ENCODE measurements at places on chromosomes 5 and 9.
A peak's percentile ranks its signal among the peaks of the same experiment; 100 is the strongest.

DNA sequence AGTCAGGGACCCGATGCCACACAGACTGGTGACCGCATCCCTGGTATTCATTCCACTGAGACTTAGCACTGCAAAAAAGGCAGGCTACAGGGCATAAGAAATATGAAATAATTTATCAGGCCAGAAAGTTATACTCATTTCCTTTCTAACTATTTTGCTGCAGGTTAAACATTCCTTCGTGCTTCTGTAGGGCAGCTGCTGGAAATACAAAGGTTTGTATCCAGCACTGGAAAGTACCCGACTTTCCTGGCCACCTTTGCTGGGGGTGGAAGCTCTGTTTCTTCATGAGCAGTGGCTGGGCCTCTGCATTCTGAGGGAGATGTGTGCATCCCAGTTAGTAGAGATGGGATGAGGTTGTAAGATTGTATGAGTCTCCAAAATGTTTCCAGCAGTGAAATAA, 478.6 kb upstream of the WWC1 start:
- no peak for DNase-seq

- peak; percentile 58 for DNase-seq
Observed at GRCh38 chr9:123312306-123312877, 43.6 kb upstream of the CRB2 start.

DNA sequence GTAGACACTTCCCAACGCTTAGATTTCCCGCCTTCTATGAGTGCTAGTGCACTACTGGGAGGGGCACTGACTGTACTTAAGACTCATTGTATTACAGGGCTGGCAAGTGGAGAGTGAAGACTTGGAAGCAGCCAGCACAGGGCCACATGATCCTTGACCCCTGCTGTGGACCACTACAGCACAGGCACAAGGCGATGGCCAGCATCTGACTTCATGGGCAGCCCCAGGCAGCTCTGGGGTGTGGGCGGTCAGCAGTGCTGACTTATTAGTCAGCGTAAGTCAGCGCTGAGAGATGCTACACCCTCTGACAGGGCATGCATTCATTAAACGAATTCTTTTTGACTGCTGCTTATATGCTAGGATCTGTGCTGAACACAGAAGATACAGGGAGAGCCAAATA, 9.3 kb downstream of the SLC46A2 start:
- no peak for DNase-seq

DNA sequence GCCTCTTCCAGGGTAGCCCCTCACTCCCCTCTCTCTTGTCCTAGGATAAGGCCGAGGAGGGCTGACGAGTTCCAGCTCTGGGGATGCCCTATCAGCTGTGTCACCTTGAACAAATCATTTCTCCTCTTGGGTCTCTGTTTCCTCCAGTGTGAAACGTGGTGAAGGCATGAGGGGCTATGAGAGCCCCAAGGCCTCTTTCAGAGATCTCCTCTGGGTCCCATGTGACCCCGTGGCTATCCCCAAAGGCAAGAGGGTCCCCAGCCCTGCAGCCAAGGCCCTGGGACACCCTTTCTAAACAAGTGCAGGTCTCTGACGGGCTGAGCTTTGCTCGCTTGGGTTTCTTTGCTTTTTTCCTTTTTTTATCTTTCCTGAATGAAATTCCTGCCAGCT, 25.5 kb upstream of the SPTLC1 start:
- DNase-seq: no peak

DNA sequence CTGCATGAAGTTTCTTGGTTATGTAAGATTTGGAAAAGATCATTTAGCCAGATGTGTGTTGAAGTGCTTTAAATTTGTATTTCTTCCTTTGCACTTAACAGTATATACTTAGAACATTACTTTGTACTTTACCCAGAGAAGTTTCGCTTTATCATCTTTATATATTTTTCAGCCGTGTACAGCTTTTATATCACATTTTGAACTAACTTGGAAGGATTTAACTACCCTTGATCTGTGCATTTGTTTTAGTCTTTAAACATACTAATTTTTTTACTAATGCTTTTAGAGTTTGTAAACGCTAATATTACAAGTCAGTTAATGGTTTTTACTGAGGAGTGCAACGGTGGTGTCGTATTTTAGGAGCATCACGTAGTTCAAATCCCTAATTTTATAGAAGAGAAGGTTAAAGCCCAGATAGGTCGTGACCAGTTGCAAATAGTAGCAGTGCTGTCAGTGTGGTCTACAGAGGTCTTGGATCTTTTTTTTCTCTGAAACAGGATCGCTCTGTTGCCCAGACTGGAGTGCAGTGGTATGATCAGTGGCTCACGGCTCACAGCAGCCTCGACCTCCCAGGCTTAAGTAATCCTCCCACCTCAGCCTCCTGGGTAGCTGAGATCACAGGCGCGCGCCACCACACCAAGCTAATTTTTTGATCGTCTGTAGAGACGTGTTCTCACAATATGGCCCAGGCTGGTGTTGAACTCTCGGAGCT, 2.0 kb downstream of the MATR3 start:
- no peak for DNase-seq

DNA sequence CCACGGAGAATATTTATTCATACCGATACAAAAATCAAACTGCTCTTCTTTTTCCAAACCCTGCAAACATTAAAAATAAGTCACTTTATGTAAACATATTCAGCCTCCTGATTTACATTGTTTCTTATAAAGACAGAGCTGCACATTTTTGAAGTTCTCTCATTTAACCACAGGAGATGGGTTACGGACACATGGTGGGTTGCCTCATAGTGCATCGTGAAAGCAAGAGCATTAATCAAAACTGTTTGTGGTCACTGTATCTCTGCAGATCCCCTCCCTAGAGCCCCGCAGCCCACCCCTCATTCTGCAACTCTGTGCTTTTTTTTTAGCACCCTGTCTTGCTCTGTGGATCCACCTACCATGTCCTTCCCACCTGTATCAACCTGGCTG, 43.3 kb upstream of the EQTN start:
- no peak for DNase-seq

DNA sequence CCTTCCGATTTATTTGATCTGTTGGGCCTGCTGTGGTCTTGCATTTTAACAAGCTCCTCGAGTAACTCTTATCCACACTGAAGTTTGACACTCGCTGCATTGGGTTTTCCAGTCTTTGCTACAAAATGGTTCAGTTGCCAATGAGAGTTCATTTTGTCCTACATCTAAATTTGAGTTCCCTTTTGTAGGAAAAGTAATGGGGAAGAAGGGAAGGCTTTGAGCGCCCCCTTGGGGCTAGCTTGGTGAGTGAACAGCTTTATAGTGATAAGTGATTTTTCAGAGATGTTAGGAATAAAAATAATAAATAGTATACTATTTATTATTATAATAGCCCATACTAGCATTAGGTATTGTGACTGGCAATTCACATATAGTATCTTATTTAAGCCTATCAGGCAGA, 89.9 kb upstream of the GNAQ start:
- DNase-seq: peak; percentile 79
